AML-193 (cell line): ENCODE measurements at places on chromosomes 4 and X.

DNA sequence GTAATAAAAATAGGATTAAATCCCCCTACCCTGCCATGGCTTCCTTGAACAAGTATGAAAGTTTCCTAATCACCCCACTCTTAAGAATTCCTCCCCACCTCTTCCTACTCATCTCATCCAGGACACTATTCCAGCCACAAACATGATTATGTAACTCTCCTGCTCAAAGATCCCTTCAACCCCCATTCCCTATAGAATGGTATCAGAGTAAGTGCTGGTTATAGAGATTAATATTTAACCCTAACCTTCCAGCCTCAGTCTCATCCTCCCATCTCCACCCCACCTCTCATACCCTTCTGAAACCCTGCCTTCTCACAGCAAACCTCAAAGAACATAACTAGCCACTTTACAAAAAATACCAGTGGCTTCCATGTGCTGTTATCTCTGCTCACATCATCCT, 155.1 kb downstream of the PPP3CA start:
- no peak for DNase-seq

DNA sequence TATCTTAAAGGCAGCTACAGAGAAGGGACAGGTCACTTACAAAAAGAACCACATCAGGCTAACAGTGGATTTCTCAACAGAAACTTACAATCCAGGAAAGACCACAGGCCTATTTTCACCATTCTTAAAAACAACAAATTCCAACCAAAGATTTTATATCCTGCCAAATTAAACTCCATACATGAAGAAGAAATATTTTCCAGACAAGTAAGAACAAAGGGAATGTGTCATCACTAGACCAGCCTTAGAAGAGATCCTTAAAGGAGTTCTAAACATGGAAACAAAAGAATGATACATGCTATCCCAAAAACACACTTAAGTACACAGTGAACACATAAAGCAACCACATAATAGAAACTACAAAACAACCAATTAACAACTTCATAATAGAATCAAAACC, 105.6 kb downstream of the ANXA10 start:
- no peak for DNase-seq

GRCh38 chrX:44290718-44291117, 52.8 kb downstream of the EFHC2 start:
- no peak for DNase-seq

- no peak for DNase-seq
These were observed 9.8 kb downstream of the ARAF start for GRCh38 chrX:47570794-47571193.

DNA sequence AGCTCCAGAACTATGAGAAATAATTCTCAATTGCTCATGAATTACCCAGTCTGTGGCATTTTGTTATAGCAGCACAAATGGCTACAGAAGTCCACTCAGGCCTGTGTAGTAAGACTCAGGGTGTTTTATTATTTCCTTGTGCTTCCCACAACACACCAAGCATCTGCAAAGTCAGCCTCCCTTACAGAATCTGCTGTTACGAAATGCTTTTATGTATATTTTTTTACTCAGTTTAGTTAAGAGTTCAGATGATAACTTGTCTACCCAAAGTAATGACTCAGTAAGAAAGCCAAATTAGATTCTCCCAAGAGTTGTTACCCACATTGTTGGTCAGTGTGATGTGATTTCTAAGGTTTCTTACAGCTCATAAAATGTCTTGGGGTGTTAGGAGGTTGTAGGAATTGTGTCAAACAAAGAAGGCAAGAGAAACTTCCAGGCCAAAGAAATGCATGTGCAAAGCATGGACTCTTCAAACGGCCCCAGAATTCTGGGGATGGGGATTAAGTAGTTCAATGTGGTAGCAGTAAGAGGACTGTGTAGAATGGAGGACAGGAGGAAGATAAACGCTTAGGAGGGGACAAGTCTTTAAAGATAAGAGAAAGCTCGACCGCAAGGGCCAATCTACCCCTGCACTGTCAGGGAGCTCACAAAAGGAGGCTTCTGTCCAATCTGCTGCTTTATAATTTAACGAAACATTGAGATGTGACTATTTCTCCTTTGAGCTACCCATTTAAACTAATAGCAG, 35.4 kb upstream of the TMEM184C start:
- DNase-seq: no peak

DNA sequence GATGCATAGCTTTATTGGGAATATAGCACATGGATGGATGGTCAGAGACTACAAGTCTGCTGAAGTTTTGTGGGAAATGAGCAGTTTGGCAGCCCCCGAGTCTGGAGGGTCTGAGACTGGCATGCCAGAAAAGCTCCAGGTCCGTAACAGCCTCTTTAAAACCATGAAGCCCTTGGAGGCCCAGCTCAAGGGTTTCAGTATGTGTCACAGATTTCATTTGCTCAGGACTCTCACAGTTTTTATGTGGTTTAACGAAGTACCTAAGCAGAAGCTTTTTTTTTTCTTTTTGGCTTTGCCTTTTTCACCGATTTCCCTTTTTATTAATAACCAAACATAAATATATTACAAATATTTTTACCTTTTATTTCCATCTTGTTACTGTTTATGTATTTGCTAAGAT, 30.6 kb upstream of the TMEM184C start:
- DNase-seq: no peak

DNA sequence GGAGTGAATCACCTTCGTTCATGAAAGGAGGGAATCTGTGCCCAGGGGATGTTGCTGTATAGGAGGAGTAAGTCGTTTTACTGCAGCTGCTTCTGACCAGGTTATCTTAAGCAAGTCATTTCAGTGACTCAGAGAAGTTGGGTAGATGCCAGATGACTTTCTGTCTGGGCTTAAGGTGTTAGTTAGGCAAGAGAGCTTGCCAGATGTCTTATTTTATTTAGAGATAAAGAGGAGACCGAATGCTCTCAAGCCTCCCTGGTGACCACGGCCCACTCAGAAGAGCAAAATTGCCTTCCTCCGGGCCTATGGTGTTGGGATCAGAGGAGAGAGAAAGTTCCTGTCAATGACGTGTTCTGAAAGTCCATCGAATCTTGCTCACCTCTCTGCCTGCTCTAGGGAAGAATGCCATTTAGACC, 16.3 kb upstream of the ZNF827 start:
- DNase-seq: no peak

- DNase-seq: no peak
These were observed 934.3 kb upstream of the SLIT2 start for GRCh38 chr4:19317377-19317776.

DNA sequence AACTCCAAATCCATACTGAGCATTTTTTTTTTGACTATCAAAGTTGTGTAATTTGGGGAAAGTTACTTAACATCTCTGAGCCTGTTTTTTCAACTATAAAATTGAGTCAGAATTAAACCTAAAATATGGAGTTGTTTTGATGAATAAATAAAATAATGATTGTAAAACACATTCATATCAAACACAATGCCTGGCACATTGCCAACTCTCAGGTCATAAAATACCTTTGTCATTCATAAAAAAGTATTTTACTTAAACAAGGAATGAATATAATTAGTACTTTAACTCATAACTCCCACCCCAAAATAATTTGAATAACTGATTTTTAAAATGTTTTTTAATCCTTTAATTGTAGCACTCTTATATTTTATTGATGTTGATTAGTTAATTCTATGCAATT, 3.8 kb upstream of the GPR174 start:
- no peak for DNase-seq

DNA sequence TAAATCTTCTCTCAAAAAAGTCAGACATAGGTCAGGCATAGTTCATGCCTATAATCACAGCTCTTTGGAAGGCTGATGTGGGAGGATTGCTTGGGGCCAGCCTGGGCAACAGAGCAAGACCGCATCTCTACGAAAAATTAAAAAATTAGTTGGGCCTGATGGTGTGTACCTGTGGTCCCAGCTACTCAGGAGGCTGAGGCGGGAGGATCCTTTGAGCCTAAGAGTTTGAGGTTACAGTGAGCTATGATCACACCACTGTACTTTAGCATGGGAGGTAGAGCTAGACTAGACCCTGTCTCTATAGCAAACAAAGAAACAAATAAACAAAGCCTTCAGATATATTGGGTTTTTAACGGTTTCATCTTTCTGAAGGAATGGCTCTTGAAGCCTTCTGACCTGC, 62.2 kb downstream of the DIPK2B start:
- DNase-seq: no peak

GRCh38 chr4:155392481-155393184, 15.9 kb upstream of the MAP9 start:
- no peak for DNase-seq

GRCh38 chrX:45630078-45630477, 429.4 kb upstream of the DIPK2B start:
- DNase-seq: no peak

DNA sequence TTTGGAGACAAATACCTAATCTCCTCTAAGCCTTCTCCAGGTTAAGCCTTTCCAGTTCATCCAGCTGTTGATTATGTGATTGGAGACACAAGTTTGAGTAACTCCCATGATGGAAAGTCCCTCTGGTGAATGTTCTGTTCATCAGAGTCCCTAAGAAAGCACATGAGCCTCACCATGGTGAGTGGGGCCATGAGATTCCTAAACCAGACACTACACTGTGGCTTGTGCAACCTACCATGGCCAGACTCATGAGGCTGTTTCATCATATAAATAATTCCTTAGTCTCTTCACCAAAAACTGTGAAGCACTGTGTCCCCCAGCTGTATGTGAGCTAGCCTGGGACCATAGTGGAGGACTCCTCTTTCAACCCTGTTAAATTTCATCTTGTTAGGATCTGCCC, 14.4 kb downstream of the PKD2 start:
- DNase-seq: no peak

DNA sequence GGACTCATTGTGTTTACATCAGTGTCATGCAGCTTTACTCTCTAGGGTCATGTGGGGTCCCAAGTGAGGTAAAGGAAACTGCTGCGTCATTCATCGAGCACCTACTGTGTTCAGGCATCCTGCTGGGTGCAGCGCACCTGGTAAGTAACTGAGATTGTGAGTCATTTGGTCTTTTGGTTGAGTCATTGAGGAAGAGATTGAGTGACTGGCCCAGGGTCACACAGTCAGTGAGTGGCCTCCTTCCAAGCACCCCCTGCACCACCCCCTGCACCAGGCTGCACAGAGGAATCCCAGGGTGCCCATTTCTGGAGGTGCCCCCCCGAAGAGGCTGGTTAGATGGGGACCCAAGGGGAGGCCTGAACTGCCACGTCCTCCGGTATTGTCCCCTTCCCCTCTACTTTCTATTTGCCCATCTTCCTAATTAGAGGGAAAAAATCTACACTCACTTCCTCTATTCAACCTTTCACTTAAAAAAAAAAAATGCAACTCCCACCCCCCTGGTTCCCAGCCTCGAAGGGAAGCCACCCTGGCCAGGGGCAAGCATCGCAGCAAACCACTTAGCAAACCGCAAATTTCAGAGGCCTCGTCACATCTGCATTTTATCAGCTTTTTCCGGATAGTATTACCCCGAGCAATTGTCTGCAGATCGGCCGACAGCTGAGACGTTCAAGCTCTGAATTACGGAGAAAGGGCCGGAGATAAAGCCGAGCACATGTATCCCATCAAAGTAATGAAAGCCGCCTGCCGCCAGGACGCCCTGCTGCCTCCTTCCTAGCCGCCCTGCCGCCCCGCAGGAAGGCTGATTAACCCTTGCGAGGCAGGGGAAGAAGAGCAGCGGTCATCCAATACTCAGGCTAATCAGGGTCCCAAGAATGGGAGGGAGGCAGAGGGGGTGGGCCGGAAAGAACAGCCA, 96.3 kb upstream of the MSX1 start:
- DNase-seq: no peak

DNA sequence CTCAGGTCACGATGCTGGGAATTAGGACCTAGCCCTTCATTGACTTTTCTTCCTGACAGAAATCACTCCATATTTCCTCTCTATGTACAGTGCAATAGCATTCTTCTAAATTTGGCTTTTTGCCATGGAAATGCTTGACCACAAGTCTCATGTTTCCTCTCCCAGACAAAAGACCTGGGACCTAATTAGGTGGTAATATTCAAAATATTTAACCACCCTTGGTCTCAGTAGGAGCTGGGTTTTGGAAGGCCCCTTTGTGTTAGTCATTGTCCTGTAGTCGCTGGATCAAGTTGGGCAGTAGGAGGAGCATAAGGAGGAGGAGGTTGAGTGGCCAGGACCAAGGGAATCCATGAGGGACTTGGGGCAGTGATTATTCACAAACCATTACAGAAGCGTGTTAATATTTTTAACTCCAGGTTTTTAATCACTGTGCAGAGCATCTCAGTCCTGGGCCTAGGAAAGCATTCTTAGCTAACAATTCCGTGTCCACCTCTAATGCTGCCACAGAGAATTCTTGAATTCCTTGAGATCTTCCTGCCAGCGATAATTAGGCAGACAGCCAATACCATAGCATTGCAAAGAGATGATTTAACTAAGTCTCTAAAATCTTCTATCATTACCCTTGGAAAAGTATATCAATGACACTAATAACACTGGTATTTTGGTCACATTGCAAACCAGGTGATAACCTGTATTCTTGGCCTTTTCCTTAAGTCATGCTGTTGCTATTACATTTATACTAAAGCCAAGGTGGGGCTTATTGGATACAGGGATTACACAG, 25.0 kb upstream of the SHROOM4 start:
- DNase-seq: no peak

- DNase-seq: no peak
These were observed 255.3 kb upstream of the TEX13A start for GRCh38 chrX:105475801-105476200.

DNA sequence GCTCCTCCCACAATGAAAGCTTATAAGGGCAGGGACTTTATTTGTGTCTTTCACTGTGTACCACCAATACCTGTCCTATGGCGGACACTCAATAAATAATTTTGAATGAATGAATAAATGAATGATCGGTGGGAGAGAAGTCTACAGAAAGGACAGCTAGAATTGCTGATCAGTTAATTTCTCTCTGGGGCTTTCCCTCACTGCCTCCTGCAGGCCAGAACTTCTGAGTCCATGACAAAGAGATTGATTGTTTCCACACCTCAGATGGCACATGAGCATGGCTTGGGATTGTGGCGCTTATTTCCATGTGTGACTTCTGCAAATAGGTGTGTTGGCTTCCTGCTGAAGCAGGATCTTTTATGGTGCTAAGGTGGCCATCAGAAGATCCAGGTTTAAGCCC, 6.3 kb downstream of the FAM47E start:
- no peak for DNase-seq
